ENCODE measurements at places on chromosomes 3 and 15.

- peak; percentile 86 for DNase-seq
These were observed 217.6 kb downstream of the ARRDC4 start for GRCh38 chr15:98177966-98178592.

GRCh38 chr3:182364723-182365650 lies 428.3 kb upstream of the ATP11B start:
- no peak for DNase-seq

- peak; percentile 23 for DNase-seq
These were observed 29.2 kb downstream of the TMOD2 start for GRCh38 chr15:51780636-51781035.

- DNase-seq: peak; percentile 14
These were observed 62.7 kb upstream of the BNIP2 start for GRCh38 chr15:59751552-59752413.

DNA sequence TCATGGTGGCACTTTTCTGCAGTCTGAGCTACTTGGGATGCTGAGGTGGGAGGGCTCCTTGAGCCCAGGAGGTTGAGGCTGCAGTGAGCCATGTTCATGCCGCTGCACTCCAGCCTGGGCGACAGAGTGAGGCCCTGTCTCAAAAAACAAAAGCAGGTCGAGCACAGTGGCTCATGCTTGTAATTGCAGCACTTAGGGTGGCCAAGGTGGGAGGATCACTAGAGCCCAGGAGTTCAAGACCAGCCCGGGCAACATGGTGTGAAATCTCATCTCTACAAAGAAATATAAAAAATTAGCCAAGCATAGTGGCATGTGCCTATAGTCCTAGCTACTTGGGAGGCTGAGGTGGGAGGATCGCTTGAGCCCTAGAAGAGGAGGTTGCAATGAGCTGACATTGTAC lies 10.0 kb downstream of the UBAP1L start:
- DNase-seq: no peak

DNA sequence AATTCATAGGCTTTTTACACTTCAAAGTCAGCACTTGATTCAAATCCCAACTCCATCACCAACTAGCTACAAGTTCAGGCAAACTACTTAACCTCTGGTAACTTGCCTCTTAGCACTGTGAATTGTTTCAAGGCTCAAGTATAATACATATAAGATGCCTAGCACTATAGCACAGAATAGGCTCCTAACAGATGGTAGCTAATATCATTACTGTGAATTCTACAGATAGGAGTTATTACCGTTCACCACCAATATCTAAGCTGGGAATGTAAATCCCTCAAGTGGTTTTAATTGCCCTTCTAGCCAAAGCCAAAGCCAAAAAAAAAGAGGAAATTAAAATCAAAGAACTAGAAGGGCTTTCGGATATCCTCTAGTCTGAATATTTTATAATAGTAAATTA lies 15.4 kb downstream of the DLG1 start:
- no peak for DNase-seq

- DNase-seq: peak; percentile 92
These were observed 446.6 kb upstream of the BCHE start for GRCh38 chr3:166283840-166284239.

DNA sequence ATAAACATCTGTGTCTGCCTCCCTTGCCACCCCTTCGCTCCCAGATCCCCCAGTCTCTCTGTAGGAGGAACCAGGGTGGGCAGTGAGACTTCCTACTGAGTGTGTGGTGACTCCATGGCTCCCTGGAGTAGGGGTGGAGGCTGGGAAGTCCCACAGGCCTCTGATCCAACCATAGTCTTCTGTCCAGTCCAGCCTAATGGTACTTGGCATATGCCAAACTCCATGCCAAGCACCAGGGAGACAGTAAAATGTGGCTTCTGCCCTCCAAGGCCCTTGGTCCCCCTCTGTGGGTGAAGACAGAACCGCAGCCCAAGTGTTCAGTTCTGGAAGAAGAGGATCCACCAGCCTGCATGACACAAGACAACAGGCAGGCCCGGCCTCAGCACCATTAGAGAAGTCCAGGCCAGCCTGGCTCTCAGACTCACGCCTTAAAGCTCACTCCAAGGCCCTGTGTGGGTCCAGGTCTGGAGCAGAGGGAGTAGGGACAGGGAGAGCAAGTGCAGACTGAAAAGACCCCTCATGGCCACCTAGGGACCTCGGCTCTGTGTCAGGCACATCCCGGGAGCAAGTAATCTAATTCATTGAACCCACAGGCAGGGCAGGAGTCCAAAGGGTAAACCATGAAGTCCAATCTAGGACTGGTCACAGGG lies 112.7 kb downstream of the ETFA start:
- no peak for DNase-seq

- no peak for DNase-seq
These were observed 94.5 kb downstream of the ABI3BP start for GRCh38 chr3:100898681-100899080.

DNA sequence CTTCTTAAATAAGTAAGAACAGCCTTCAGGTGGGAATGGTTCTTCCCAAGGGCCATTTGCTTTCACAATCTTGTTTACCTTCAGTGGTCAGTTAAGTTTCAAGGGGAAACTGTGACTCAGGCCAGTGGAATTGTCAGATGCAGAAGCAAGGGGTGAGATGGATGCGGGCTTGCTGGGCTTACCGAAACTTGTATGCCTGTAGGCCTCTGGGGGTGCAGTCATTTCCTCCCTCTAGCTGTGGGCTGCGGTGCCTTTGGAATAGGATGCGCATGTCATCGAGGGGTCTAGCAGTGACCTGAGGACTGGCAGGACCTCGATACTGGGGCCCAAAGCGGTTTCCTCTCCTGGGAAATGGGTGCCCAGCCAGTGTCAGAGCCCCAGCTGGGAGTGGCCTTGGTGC lies 121.6 kb downstream of the EEFSEC start:
- DNase-seq: peak; percentile 75

DNA sequence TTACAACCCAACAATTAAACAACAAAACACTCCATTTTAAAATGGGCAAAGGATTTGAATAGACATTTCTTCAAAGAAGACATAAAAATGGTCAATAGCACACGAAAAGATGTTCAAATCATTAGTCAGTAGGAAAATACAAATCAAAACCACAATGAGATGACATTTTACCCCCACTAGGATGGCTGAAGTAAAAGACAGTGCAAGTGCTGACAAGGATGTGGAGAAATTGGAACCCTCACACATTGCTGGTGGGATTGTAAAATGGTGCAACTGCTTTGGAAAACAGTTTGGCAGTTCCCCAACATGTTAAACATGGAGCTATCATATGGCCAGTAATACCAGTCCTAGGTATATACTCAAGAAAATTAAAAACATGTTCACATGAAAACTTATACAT lies 11.6 kb downstream of the GALNT15 start:
- no peak for DNase-seq

DNA sequence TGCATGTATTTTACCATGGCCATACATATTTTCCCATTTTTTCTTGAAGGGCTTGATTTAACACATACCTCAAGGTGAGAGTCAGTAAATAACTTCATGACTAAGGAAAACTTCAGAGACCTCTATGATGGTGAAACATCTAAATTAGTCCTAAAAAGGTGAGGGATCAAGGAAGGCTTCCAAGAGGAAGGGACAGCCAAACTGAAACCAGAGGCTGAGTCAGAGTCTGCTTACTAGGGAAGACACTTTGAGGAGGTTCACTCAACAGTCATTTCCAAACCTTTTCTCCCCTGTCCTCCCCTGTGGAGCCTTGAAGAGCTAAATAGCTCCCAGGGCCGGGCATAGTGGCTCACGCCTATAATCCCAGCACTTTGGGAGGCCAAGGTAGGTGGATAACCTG lies 206.6 kb downstream of the SHQ1 start:
- DNase-seq: no peak

DNA sequence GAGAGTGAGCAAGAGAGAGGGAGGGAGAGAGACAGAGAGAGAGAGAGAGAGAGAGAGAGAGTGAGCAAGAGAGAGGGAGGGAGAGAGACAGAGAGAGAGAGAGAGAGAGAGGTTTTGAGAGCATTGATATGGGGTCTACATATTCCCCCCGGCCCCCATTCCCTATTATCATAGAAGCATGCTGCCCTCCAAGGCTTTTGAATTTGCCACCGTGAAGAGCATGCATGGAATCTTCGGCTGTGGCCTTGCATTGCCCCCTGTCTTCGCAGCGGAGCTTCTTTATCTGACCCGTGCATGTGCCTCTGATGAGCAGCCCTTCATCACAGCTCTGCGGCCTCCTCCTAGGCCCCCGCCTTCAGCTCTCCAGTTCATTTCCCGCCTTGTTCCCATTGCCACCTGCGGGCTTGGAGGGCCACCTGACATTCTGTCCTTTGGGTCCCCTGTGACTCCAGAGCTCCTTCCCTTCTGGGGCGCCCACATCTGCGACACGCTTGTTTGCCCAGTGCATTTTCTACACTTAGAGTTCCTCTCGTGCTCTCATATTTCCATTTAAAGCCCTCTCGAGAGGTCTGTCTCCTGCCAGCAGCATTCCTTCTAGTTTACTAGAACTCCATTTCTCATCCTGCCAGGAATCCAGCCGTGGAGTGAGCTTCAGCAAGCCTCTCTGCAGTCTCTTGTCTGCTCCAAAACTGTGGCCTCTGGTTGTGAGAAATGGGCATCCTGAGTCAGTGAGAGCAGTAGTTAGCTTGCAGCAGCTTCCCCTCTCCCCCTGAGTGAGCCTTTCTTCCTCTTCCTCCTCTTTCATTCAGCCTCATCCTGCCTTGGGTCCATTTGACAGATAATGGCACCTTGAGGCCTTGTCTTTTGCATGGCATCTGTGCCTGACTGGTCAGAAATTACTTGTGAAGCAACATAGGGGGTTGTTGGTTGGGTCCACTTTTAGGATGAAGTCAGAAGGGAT lies 25.3 kb downstream of the LPP start:
- DNase-seq: peak; percentile 83

- DNase-seq: no peak
These were observed 25.1 kb downstream of the XYLB start for GRCh38 chr3:38371541-38372213.

GRCh38 chr3:37540786-37541185 lies 320.9 kb upstream of the CTDSPL start:
- no peak for DNase-seq

DNA sequence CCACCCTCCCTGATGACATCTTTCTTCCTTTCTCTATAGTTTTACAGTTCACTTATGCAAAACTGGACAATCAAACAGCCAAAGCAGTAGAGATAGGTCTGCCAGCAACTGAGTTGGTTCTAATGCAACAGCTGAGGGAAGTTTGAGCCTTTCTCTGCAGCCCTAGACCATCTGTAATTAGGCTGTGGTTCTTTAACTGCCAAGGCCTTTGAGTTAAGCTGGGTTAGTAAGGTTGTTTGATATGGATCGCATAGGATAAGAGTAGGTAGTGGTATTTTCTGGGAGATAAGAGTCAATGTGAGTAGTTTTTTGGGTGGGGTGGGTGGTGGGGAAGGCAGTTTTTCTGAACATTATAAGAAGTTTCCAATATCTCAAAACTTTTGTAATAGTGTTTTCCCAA lies 3.0 kb downstream of the RPL39L start:
- no peak for DNase-seq

DNA sequence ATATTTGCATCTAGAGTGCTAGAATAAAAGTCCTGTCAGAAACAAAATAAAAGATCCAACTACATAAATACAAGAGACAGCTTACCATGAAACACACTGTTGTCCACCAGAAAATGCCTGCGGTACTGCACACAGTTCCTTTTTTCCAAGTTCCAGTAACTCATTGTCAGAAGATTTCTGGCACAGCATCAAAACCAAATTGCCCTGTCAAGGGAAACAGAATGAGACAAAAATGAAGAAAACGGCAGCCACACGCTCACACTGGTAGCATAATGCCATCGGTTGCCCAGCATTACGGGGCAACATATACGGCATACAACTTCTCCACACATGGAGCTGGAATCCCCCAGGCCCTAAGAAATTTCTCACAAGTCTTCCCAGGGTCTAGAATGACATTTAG lies 40.8 kb downstream of the PLCH1 start:
- DNase-seq: no peak

- no peak for DNase-seq
These were observed 32.7 kb downstream of the LYZL4 start for GRCh38 chr3:42377681-42378080.

- peak; percentile 34 for DNase-seq
These were observed 116.2 kb downstream of the SUCNR1 start for GRCh38 chr3:151989621-151990020.

DNA sequence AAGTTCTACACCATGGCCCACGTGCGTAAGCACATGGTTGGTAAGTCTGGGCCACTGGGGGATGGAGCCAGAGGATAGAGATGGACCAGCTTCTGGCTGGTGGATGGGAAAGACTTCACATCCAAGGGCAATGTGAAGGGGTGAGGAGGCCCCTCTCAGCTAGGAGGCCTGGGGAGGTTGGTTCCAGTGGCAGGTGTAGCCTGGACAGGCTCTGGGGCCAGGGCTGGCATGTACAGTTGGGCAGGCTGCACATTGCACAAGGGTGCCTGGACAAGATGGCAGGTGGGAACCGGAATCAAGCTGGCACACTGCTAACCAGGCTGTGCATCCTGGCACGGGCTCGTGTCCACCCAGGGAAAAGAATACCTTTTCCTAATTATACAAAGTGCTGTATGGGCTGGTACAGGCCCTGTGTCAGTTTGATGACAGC lies 8.1 kb downstream of the ZBTB47 start:
- no peak for DNase-seq

- DNase-seq: no peak
These were observed 347.8 kb downstream of the TBC1D5 start for GRCh38 chr3:17394541-17395155.

- DNase-seq: no peak
These were observed 350.3 kb downstream of the TUSC7 start for GRCh38 chr3:117059956-117060270.

DNA sequence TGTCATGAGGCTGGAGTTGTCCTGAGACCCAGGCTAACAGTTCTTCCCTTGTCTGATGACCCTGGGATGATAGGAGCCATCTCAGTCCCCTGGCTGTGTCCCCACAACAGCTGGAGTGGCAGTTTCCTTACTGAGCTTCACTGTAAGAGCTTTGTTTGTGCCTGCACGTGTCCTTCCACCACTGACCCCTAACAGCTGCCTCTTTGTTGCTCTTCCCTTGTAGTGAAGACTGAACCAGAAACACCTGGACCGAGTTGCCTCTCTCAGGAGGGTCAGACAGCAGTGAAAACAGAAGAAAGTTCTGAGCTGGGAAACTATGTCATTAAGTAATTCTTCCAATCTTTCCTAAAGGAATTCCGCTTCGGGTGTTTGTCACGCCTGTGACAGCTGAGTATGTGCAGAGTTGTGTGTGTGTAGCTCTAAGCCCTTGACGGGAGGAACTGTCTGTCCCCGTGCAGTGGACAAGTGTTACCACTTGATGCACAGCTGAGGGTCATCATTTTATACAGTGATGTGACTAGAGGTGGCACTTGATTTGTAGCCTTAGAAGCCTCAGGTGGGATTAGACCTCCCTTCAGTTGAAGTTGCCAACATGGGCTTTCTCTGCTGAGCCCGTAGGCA lies 25.0 kb downstream of the MAP6D1 start:
- no peak for DNase-seq

GRCh38 chr3:101577286-101577685 lies 3.3 kb downstream of the PCNP start:
- no peak for DNase-seq

DNA sequence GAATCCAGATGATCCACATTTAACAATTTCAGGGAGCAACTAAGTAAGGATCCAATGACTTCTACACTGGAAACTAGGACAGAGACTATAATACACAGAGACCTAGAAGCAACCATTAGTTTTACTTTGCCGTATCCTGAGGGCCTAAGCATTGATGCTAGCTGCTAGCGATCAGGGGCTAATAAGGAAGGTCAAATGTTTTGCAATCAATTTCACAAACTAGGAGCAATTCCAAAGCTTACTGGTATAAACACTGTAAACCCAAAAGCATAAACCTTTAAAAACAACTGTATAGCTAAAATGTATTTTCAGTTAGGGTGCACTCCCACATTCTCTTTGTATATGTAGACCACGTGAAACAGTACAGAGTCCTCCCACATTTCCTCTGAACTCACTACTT lies 31.5 kb downstream of the FBN1 start:
- DNase-seq: no peak

Measured in fibroblast of the aortic adventitia (primary cell).